GM12864 (cell line): ENCODE measurements at places on chromosomes 1 and 21.

- no peak for DNase-seq
These were observed 740 bp downstream of the ZNF691 start for GRCh38 chr1:42847111-42847595.

DNA sequence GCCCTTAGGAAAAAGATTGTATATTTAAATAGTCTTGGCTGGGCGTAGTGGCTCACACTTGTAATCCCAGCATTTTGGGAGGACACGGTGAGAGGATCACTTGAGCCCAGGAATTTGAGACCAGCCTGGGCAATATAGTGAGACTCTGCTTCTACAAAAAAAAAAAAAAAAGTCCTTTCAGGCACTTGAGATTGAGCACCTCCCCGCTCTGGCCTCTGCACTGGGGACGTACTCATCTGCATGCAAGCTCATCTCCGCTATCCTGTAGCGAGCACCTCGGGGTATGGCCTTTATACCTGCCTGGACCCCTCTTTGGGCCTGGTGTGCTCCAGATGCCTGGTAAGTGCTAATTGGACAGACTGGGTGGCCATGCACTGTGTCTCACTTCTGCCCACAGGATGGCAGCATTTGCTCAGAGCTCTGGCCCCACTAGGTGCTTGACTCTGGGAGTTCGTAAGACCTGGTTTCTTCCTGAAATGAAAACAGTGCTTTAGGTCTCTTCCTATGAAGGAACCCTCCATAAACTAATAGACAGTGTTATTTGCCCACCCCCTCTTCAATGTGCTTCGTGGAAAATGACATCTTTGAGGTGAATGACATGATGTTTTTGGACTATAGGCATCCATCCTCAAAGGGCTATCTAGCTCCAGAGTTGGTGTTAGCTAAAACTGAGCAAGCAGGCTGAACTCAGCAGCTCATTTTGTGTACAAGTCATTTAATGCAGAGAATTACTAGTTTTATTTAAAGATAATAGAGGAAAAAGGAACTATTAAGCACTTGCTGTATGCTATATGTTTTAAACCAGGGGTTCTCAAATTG is 61.7 kb upstream of the ADAR start:
- DNase-seq, result peak; percentile 66

GRCh38 chr1:229031061-229031460 is 239.8 kb upstream of the RAB4A start:
- DNase-seq, result no peak

DNA sequence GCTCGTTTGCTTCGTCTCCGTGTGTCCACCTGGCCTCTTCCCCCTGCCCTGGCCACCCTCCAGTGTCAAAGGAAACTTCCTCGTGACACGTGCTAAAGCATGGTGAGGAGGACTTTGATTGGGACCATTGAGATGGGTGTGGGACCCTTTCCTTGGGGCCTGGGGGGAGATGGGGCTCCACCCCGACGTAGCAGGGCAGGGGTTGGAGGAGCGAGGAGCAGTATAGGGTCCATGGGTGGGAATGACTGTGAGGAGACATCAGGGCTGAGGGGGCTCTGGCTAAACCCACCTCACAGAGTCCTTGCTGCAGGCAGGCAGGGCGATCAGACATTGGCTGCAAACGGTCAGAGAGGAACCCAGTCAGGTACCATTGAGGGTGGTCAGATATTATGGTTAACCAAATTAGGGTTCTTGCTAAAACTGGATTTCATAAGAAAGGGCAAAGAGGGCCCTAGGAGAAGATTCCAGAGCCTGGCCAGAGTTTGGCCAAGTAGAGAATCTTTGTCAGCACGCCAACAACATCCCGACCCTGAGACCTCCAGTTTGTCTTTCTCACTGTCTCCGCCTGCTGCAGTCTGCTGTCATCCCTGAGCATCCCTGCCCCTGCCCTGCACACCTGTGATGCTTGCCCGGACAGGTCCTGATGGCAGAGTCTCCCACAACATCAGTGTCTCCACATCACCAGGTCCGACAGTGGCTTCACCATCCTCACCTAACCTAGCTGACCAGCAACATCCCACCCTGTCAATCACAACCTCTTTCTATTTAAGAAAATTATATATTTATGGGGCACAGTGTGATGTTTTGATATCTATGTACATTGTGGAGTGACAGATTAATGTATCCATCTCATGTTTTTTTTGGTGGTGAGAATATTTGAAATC is 8.0 kb downstream of the RNF187 start:
- DNase-seq, result no peak

DNA sequence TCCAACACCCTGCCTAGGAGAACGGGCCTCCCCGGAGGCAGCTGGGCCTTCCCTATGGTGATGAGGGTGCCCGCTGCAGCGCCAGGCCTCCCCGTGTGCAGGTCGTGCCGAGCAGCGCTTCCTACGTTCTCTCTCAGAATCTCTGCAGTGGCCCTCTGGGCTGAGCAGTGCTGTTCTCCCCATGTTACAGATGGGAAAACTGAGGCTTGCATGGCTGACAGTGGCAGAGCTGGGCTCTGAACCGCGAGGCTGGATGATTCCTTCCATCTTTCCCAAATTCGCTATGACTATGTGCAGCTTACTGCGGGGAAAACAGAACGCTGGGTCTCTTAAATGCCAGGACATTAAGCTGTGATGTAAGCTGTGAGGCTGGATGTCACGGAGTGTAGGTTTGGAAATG is 8.9 kb downstream of the KLHL21 start:
- no peak for DNase-seq

- no peak for DNase-seq
These were observed 436.4 kb downstream of the PLA2G4A start for GRCh38 chr1:187264995-187265602.

- peak; percentile 7 for DNase-seq
These were observed 241.0 kb downstream of the KCNJ6 start for GRCh38 chr21:37675202-37675801.

DNA sequence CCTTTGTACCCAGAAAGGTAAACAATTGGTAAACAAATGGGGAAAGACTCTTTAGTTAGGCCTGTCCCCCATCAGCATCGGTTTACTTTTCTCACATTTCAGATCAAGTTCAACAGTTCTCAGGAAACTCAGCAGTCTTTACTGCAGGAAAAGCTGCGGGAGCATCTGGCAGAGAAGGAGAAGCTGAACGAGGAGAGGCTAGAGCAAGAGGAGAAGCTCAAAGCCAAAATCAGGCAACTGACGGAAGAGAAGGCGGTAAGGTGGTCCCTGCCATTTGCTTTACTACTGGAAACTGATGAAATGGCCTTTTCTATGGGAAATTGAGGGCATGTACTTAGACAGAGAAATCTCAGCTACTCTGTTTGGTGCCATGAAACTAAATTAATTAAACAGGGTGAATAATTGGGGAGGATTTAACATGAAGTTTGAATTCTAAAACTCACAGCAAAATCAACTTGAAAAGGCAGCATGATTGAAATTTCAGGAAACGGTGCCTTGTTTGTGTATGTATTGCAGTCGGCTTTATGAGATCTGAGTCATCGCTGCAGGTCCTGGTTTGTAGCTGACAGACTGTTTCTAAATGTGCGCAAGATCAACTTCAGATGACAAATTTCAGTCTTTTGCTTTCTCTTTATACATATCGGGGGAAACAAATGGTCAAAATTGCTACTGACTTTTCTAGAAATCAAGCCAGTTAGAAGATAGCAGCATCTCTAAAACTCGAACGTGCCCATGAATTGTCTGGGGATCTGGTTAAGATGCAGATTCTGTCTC is 67.9 kb upstream of the EFHD2 start:
- DNase-seq, result peak; percentile 29

- DNase-seq, result no peak
These were observed 29.6 kb downstream of the IVNS1ABP start for GRCh38 chr1:185287451-185287850.

DNA sequence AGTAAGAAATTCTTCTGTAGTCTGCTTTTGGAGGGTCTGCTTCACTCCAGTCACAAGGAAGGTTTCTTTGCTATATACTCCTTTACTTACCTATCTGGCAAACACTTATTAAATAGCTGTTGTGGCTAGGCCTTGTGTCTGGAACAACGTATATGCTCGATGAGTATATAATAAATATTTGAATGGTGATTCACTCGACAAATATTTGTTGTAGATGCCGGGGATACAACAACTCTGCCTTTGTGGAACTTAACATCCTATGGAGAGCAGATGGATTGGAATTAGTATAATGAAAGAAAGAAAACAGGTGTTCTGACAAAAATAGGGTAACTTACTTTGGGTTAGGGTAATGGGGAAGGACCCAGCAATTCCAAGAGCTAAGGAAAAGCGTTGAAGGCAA is 31.1 kb downstream of the KPNA6 start:
- DNase-seq, result no peak

GRCh38 chr1:213988507-213989001 is 781 bp downstream of the PROX1 start:
- DNase-seq, result no peak

DNA sequence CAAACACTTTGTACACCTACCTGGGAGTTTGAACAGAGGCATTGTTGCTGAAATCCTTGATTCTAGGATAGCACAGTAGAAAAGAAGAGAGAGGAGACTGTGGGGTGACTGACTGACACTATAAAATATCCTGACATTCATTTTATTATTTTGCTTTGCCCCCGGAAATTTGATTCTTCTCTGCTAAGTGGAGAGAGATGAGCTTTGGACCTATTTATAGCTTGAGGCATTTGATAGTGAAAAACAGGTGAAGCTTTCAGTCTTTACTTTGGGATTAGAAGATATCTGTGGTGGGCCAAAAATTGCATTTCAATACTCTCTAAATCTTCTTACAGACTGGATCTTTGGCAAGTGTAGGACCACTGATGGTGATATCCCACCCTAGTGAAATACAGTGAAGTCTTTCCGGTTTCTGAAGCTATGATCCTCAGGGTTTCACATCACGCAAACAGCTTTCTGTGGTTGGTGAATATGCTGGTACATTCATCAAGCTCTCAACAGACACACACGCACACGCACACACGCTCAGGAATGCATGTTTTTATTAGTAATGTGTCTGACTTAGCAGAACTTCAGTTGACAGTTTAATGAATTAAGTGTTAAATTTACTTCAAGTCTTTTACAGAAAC is at the start of gene AMPD1:
TSS of gene AMPD1 (minus strand) at position 117 of the 629 bp plus-strand sequence. CDS start at position 42, 75 bp downstream.
- no peak for DNase-seq

DNA sequence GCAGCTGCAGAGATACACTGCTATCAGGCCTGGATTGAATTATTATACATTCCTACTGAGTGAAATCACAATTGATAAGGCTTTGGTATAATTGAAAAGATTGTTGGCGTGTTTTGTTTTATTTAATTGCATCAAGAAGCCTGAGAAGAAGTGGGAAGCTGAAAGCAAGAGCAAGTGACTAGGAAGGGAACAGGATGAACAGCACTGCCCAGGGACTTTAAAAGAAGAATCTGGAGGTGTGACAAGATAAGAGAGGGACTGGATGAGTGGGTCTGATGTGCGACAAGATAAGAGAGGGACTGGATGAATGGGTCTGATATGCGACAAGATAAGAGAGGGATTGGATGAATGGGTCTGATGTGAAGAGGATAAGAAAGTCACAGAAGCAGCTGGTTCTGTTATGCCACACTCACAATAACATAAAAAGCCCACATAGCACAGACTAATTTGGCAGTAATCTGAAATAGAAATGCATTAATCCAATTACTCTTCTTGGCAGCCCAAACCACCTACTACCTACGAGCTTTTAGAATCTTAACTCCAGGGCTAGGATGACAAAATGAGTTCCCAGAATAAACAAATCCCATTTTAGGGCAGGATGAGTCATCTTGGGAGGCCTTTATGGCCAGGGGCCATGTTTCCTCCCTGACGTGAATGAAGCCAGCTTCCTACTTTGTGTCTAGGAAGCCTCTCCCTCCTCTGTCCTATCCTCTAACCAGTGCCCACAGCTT is 129.7 kb downstream of the DUSP10 start:
- DNase-seq, result no peak

DNA sequence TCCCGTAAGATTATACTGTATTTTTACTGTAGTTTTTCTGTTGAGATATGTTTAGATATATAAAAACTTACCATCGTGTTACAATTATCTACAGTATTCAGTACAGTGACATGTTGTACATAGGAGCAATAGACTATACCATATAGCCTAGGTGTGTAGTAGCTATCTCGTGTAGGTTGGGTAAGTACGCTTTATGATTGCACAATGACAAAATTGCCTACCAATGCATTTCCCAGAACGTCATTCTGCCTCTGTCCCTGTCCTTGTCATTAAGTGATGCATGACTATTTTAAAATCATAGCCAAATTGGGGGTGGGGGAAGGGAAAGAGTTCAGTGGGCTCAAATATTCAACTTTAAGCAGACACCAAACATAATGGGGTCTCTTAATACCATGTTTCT is 233.8 kb upstream of the TMEM51 start:
- no peak for DNase-seq

DNA sequence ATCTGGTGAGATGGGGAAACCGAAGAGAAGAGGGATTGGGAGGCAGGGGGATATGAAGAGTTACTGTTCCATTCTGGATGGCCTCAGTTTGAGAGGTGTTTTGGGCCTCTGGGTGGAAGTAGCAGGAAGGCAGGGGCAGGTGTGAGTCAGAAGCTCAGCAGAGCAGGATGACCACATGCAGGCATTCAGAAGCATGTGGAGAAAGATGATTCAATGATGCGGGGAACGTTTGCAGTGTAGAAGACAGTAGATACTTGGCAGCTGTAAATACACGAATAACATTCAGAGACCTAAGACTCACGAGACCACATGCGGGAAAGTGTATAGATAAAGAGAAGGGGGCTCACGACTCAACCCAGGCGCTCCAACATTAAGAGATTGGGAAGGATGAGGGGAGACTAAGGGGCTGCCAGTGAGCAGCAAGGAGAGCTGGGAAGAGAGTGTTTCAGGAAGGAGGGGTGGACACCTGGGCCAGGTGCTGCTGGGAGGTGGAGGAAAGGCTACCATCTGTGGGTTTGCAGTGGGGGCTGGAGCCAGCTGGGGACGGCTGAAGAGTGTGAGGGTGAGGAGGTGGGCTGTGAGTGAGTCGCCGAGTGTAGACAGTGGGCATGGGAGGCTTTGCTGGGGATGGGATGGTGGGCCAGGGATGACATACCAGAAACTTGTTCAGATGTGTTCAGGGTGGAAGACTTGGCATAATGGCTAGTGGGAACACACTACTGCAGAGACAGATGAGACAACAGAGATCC is 5.8 kb upstream of the EPS8L3 start:
- DNase-seq, result no peak

DNA sequence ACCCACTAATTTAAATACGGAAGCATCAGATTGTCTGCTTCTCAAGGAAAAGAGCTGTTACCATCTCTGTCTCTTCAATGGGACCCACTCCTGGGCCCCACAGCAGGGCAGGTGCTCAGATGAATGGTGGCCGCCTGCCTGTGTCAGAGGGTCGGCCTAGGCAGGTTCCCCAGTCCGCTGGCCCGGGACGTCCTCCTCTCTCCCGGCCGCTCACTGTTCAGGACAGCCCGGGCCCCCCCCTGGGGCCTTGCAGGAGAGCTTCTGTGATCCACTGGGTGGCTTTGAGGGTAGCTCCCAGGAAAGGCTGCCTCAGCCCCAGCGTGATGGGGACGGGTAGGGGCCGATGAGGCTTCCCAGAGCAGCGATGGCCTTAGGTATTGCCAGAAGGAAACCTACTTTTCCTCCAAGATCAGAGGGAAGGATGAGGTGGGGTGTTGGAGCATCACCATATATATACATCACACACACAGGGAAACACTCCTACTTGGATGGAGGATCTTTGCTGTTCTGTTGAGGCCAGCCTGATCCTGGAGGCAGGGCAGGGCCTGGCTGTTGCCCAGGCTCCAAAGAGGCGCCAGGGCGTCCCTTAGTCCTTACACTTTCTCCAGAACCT is 231.3 kb downstream of the SDCCAG8 start:
- no peak for DNase-seq
